Stimulated activated CD4-positive, alpha-beta T cell treated with anti-CD3 and anti-CD28 coated beads, Interleukin-1b, Interleukin-23, amount 100 ng/mL, for 4 hours (primary cell): ENCODE measurements at places on chromosomes 12 and 14.

GRCh38 chr14:71988939-71989338, 56.7 kb downstream of the RGS6 start:
- no peak for DNase-seq

DNA sequence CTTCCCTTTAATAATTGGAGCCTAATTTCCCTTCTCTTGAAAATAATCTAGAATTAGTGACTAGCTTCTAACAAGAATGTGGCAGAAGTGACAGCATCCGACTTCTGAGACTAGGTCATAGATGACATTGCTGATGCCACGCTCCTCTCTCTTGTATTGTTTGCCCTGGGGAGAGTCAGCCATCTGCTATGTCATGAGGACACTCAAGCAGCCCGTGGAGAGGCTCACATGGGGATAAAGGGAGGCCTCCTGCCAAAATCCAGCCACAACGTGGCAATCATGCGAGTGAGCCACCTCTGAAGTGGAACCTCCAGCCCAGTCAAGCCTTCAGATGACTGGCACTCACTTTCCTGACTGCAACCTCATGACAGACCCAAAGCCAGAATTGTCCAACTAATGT, 54.2 kb upstream of the LRRK2 start:
- DNase-seq, result no peak

GRCh38 chr12:76318773-76319594, 29.2 kb downstream of the BBS10 start:
- no peak for DNase-seq

DNA sequence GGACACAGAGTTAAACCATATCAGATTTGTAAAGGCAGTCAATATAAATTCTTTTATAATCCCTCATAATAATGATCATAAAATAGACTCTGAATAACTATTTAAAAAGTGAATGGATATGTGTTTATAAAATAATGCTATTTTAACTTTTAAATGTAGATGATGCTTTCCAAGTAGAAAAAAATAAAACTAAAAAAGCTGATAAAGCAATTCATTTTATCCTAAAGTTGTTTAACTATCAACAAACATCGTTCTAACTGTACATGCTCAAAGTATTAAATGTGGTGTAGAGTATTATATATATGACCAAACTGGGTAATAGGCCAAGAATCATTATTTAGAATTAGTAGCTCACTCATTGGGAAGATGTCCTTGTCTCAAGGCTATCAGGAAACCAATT, 248.3 kb upstream of the CLEC14A start:
- no peak for DNase-seq

DNA sequence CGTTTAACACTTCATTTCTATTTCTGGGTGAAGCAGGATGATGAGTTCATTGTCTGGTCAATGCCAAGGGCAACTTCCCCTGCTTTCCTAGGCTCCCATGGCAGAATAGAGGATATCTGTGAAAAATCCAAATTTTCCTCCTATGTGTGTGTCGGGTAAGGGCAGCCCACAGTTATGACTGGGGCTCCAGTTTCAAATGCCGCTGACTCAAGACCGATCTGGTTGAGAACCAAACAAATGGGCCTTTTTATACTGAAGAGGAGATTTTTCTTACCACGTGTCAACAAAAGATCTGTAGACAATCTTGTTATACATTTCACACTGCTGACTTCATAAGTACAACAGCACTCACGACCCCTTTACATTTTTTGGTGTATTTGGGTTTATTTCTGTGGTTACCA, 120.8 kb downstream of the CHST11 start:
- DNase-seq, result no peak

DNA sequence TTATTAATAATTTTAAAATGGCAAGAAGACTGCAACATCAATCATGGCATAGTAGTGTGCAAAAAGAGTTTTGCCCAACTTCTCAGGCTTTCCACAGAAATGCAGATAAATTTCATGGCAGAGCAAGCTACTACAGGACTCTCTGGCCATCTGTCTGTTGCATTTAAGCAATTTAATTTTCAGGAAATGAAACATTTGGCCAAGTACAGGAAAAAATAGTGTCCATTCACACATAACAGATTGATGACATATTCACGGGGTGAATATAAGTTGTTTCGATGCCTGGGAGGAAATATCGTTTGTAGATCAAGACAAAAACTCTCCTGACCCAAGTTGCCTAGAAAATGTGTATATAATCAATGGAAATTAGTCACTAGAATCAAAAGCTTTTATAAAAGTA, 324.0 kb downstream of the PRKD1 start:
- no peak for DNase-seq
